ENCODE measurements at places on chromosomes 6 and 20.
A peak's percentile ranks its signal among the peaks of the same experiment; 100 is the strongest.

DNA sequence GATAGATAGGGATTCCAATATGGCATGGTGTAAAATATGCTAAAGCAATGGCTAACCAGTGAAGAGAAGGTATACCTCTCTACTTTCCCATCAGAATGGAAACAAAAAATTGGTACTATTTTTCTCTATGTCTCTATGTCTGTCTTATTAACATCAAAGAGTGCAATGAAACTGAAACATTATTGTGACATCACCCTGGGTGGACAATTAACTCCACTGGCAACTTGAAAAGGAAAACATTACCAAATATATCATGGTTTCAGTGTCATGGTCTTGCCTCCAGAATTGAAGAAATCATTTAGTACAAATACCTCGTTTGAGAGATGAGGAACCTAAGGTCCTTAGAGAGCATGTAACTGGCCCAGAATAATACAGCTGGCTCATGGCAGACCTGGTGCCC, 1132.5 kb upstream of the MAP3K7 start:
- no peak for DNase-seq

DNA sequence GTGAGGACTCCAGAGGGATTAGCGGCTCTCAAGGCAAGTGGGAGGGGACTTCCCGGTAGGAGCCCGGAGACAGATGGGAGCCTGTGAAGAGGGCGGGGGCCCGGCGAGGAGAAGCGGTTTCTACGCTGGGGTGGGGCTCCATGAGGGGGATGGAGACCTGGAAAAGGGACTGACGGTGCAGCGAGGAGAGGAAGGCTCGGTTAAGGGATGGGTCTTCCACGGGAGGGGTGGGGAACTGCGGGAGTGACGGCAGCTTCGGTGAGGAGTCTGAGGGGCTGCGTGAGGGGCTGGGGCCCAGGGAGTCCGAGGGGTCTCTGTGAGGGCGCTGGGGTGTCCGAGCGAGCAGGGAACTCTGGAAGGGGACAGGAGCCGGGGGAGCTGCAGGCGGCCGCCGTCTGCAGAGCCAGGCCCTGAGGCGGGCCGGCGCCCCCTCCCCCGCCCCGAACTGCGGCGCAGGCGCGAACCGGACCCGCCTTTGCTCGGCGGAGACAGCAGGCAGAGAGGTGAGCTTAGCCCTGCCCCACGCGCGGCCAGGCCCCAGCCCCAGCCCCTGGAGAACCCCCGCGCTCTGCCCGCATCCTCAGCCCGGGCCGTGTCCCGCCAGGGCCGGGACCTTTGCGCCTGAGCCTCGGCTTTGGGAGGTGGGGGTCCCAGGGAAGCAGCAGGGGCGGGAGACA, at the start of gene NRSN2:
TSS of gene NRSN2 (plus strand) at position 472 of the 677 bp plus-strand sequence. CDS start 2,533 bp downstream, outside the sequence.
- no peak for DNase-seq

GRCh38 chr20:20010639-20011500, 6.3 kb upstream of the NAA20 start:
- no peak for DNase-seq

- DNase-seq, result no peak
These were observed 20.0 kb downstream of the TAF4 start for GRCh38 chr20:62045529-62046285.

- DNase-seq, result no peak
These were observed 247.0 kb downstream of the ESR1 start for GRCh38 chr6:152054441-152054840.

DNA sequence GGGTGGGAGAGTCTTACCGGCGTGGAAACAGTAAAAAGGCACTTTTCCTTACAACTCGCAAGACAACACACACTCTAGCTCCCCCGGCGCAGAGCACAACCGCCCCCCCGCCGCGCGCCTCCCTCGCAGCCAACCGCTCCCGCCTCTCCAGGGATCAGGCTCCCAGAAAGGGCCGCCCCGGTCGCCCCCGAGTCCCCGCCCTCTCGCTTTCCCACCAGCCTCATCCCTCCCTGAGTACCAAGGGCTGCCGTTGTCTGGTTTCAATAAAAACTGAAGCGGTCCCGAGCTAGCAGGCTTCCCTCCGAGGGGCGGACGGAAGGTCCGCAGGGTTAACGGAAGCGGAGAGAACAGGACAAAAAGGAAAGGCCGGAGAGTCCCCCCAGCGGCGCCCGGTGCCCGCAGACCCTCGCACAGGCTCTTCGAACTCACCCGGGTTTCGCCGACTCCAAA, 804 bp downstream of the ELOVL5 start:
- peak; percentile 33 for DNase-seq

Measured in fibroblast of skin of left quadriceps (primary cell).